KBM-7 (cell line): ENCODE measurements at places on chromosomes 1 and 21.
A peak's percentile ranks its signal among the peaks of the same experiment; 100 is the strongest.

DNA sequence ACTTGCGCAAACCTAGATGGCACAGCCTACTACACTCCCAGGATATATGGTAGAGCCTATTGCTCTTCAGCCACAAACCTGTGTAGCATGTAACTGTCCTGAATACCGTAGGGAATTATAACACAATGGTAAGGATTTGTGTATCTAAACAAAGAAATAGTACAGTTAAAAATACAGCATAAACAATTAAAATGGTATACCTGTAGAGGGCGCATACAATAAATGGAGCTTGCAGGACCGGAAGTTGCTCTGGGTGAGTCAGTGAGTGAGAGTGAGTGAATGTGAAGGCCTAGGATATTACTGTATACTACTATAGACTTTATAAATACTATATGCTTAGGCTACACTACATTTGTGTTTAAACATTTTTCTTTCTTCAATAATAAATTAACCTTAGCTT is 99.3 kb downstream of the PLD5 start:
- peak; percentile 27 for DNase-seq

DNA sequence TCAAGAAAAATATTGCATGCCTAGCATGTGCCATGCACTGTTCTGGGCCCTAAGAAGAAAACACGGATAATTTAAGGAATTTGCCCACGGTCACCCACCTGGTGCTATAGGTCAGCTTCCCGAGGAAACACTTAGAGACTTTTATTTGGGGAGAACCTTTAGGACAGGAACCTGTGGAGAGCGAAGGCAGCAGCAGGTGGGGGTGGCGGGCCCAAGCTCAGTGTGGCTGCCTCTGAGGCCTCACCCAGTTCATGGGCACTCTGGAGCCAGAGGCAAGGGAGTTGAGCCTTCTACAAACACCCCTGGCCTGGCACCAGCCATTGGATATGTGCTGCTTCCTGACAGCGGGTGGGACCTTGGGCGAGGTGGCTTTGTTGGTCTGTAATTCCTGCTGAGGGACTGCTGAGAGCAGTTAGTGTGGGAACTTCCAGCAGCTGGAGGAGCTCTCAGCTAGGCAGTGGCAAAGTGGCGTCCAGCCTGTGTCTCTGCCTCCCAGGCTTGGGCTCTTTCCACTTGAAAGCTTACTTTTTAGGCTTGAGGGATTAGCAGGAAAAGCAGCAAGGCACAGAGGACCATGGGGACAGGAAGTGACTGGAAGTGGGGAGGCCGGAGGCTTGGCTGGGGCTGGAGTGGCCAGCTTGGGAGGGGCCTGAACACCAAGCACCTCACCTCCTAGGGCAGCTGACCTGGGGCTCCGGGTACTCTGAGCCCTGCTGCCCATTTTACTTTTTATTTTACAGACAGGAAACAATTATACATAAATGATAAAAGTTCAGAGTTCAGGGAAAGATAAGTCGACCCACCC is 19.1 kb downstream of the MRPL37 start:
- DNase-seq: no peak

DNA sequence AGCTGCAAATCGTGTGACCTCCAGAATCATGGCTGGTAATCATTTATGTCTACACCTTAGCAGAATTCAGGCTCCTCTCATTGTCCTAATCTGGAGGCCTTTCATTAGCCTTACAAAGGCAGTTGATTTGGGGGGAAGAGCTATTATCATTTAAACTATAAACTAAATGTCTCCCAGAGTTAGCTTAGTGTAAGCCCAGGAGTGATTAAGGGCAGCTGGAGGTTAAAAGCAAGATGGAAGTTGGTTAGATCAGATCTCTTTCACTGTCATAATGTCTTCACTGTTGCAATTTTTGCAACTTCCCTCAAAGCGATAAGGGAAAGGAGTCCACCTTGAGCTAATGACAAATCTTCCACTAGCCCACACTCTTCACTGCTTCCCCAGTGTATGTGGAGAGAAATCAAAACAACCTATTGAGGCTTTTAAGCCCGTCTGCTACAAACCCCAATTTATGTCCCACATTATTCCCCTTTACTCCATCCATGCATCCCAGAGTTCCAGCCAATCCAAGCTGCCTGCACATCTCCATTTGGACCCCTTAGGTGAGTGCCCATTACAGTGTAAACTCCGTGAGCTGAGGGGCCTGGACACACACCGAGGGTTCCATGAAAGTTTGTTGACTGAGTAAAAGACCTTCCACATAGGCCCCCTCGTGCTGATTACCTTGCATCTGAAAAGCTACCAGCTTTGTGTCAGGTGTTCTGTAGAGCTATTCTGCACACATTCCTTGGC is 61.5 kb upstream of the KLHDC7A start:
- no peak for DNase-seq

GRCh38 chr1:8013800-8014199 is 12.3 kb downstream of the ERRFI1 start:
- DNase-seq: no peak

GRCh38 chr1:235045034-235045690 is 83.5 kb downstream of the TOMM20 start:
- DNase-seq: no peak

DNA sequence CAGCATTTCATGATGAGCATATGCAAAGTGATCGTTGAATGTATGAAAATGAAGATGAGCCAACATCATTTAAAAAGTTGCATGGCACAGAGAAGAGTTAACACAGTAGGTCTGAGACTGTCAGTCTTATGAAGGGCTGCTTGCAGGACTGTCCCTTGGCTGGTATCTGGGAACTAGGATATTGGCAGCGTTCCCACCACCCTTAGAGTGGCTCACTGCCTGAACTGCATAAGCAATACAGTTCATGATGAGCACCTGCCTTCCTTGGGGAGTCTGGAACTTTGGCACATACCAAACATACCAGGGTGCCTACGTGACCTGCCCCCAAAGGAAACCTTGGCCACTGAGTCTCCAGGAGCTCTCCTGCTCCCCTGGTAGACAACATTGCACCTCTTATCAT is 161.8 kb downstream of the DSCAM start:
- DNase-seq: no peak

GRCh38 chr1:27544834-27545233 is 54.9 kb upstream of the WASF2 start:
- DNase-seq: no peak

DNA sequence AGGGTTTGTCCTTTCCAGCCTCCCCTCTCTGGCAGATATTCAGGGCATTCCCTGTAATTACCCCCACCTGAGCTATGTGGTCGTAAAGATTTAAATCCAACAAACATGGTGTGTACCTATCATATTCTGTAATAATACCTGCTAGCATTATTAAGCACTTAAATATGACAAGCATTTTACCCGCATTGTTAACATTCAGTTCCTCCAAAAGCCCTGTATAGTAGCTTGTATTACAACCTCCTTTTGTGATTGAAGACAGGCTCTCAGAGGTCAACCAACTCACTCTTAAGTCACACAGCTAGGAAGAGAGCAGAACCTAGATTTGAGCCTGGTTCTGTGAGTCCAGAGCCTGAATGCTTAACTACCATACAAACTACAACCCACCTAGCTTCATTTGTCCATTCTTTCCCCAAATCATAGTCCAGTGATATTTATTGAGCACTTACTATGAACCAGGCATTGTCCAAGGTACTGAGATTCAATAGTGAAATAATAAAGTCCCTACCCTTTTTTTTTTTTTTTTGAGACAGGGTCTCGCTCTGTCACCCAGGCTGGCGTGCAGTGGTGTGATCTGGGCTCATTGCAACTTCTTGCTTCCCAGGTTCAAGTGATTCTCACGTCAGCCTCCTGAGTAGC is 13.8 kb upstream of the KDM4A start:
- DNase-seq: no peak

- no peak for DNase-seq
Measured at GRCh38 chr1:29839726-29840125, 603.4 kb downstream of the PTPRU start.

DNA sequence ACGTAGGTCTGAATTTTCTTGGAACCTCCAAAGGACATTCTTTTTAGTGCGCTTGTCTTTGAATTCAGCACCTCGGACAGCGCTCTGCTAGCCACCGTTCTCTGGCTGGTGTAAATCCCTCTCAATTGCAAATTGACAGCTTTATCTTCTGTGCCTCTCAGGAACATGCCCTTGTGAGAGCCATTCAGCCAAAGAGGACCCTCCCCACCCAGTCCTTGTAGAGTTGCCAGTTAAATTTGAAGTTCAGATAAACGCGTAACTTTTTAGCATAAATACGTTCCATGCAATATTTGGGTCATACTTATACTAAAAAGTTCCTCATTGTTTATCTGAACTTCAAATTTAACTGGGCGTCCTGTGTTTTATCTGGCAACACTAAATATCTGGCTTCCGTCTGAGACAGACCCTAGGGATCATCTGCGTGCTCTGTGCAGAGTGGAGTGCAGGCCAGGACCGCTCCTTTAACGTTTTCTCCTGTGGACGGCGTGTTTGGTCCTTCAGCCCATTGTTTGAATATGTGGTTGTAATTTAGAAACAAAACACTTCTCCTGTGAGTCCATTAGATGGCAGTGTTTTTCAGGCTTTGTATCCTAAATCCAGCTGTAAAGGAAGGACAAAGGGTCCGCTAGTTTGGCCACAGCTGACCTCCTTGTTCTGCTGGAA is 7.0 kb downstream of the KCNAB2 start:
- peak; percentile 31 for DNase-seq

DNA sequence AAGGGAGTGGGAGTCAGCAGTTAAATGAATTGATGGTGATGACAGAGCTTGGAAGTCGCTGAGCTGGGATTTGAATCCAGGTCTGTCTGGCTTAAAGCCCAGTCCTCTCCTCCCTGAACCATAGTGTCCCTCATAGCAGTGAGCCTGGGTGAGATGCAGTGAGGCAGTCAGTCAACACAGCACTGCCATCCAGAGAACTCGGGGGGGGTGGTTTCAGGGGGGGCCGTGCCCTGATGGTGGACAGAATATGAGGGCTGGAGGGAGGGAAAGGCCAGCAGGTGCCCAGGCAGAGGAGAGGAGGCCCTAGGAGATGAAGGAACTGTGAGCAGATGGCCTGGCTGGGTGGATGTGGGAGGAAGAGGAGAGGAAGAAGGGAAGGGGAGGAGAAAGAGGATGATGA is 405.6 kb downstream of the PTPRU start:
- DNase-seq: no peak

DNA sequence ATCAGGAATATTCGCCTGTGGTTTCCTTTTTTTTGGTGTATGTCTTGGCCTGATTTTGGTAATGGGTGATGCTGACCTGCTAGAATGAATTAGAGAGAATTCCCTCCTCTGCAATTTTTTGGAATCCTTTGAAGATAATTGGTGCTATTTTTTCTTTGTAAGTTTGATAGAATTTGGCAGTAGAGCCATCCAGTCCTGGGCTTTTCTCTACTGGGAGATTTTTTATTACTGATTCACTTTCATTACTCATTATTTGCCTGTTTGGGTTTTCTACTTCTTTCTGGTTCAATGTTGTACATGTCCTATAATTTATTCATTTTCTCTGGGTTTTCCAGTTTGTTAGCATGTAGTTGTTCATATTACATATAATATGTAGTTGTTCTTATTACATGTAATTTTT is 48.7 kb downstream of the NTMT2 start:
- no peak for DNase-seq

- peak; percentile 90 for DNase-seq
Measured at GRCh38 chr1:62271948-62272728, 47.1 kb downstream of the KANK4 start.

DNA sequence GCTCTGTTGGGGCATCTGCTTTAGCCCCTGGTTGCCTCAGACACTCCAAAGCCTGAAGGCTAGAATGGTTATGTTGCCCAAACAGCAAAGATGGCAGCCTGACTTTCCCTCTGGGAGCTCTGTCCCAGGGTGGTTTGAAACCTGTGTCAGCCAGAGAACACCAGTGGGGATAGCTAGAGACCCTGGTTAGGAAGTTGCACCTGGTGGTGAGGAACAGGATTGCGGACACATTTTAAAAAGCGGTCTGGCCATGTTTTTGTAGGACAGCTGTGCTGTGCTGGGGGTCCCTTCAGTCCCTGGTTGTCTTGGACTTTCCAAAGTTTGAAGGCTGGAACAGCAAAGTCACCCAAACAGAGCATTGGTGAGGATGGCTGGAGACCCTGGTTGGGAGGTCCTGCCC is 87.8 kb downstream of the DNM3 start:
- DNase-seq: no peak

DNA sequence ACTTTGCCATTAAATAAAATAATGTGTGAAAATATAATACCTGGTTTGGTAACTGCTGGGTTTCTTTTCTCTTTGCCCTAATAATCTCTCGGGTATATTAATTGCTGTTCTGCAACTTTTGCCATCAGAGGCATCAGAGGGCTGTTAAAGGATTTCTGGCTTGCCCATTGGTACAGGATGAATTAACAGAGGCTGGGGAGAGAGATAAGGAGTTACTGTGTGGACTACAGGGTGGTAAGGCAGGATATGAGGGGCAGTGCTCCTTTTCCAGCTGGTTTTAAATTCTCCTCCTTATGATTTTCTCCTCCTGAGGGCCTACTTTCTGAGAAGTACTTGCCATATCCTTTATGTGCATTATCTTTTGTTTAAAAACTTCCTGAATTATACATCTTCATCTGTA is 48.3 kb downstream of the FGGY start:
- DNase-seq: no peak

- DNase-seq: no peak
Measured at GRCh38 chr1:13583595-13583965, at the start of gene PDPN. Gene PDPN (plus strand): TSS chr1:13583832. CDS start chr1:13584034, 202 bp downstream.

GRCh38 chr1:26723013-26723991 is 27.5 kb downstream of the ARID1A start:
- DNase-seq: peak; percentile 94

GRCh38 chr1:232084584-232085223 is 458.1 kb downstream of the DISC1 start:
- DNase-seq: peak; percentile 1

DNA sequence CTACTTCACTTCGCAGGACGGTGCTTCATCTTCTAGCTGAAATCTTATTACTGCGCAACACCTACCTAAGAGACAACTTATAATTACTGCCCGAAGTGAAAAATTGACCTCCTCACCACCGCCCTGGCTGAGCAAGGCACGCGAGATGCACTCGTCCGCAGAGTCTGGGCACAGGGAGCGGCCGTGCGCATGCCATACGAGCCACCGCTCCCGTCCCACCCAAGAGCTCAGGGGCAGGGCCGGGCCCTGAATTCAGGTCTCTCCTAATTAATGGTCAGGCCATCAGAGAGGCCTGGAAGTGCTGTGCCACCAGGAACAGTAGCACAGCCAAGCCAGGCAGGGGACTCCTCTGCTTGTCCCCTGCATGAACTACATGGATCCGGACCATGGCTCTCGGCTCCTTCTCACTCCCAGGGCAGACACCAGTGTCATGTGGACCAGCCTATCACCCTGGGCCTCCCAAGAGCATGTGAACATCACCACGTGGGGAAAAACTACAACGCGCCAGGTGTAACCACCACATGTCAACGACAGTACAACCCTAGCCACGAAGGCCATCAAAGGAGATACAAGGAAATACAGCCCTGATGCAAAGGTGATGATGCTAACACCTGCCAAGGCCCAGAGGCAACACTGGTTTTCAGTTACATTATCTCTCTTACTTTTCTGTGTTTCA is 11.5 kb downstream of the RIPK4 start:
- no peak for DNase-seq

- no peak for DNase-seq
Measured at GRCh38 chr1:113579256-113580018, 179.8 kb downstream of the PHTF1 start.
